ENCODE measurements at places on chromosomes 2 and 18.

GRCh38 chr2:59909147-59909546 is 644.3 kb downstream of the BCL11A start:
- H3K27ac ChIP-seq, result no peak overlapping the region
- no peak overlapping the region for H3K4me3 ChIP-seq
- H3K4me1 ChIP-seq, result peaks cover 15% of the 10 kb centered on the region
- DNase-seq, result no peak
- H3K27me3 ChIP-seq, result no peaks in the 10 kb centered on the region

DNA sequence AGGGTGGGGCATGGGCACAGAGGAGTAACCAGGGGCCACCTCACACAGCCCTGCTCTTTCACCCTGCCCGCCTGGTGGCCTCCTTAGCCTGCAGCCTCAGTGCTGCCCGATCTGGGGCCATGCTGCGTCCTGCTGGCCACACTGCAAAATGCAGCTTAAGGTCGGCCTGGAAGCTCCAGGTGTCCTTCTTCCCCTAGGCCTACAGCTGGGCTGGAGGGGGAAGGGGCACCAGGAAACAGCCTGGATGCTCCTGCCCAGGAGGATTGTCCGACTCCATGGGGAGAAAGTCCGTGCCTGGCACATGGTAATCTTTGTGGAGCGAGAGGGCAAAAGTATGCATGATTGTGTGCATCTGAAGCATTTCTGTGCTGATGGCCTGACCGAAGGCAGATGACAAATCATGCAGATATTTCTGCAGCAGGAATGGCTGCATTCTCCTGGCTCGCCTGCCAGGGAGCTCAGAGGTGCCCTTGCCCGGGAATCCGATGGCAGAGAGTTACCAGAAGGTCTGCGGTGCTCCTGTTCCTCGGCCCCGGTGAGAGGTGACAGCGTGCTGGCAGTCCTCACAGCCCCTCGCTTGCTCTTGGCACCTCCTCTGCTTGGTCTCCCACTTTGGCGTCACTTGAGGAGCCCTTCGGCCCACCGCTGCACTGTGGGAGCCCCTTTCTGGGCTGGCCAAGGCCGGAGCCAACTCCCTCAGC is 12.8 kb upstream of the ALPP start:
- no peaks in the 10 kb centered on the region for H3K36me3 ChIP-seq
- DNase-seq, result peak; percentile 21
- H3K4me1 ChIP-seq, result peaks cover 37% of the 10 kb centered on the region
- peak overlapping the region; percentile 4 for H3K27ac ChIP-seq

DNA sequence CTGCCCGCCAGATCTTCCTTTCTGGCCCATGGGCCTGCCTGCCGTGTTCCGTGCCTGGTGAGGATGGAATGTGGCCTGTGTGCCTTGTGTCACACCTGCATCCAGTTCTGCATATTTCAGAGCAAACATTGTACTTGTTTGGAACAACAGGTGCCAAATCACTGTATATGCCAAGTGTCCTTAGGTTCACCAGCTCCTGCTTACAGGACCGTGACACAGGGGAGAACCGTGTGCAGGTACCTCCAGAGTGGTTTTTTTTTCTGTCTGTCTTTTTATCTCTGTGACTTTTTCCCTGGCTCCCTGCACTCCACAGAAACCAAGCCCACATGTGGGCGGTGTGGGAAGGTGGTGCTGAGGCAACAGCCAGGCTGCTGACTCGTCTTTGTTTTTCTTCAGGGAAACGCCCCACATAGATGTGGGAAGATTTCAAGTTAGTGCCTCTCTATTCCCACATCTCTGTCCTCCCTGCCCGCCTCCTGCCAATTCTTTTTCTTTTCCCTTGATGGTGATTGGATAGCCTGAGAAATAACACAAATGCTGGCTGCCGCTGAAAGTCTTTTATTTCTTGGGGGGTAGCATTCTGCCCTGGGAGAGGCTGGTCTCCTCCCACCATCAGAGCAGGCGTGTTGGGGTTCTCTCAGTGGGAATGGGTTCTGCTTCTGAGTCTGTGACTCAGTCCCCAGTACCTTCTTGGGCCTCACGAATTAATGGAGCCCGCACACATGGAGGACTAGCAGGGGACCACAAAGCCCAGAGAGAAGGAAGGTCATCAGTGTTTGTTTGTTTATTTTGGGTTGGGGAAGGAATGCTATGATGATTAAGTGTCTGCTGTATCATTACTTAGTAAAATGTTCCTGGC is 21.4 kb downstream of the GRHL1 start:
- no peaks in the 10 kb centered on the region for H3K36me3 ChIP-seq
- no peak overlapping the region for H3K27ac ChIP-seq
- H3K4me1 ChIP-seq, result peaks cover 18% of the 10 kb centered on the region
- H3K27me3 ChIP-seq, result no peaks in the 10 kb centered on the region
- no peak for DNase-seq

DNA sequence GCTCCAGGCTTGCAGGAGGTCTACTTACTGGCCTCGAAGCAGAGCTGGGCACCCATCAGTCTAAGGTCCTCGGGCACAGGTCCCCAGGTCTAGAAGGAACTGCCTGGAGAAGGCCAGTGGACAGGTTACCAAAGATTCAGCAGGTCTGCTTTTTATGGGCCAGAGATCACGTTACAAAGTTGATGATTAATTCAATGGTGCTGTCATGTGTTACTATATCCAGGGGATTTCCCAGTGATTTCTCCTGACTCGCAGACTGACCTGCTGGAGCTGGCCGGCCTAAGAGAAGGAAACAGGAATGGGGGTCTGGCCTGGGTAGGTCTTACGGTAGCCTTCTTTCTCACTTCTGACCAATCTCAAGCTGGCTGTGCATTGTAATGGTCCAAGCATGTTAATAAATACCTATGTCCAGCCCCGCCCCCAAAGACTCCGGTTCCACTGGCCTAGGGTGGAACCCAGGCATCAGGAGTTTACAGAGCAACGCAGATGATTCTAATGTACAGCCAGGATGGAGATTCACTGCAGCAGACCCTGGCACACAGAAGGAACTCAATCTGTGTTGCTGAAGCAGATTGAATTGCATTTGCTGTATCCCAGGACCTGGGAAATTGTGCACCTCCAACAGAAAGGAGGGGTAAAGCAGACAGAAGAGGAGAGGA is at the start of gene NEURL3:
TSS of gene NEURL3 (minus strand) at position 127 of the 659 bp plus-strand sequence. CDS start at position 56, 71 bp downstream.
- peak within 1 kb of the TSS; percentile 13 for H3K27ac ChIP-seq
- peaks cover 8% of the 10 kb centered on the region for H3K27me3 ChIP-seq
- H3K36me3 ChIP-seq, result no peaks in the 10 kb centered on the region
- H3K4me1 ChIP-seq, result peaks cover 42% of the 10 kb centered on the region

DNA sequence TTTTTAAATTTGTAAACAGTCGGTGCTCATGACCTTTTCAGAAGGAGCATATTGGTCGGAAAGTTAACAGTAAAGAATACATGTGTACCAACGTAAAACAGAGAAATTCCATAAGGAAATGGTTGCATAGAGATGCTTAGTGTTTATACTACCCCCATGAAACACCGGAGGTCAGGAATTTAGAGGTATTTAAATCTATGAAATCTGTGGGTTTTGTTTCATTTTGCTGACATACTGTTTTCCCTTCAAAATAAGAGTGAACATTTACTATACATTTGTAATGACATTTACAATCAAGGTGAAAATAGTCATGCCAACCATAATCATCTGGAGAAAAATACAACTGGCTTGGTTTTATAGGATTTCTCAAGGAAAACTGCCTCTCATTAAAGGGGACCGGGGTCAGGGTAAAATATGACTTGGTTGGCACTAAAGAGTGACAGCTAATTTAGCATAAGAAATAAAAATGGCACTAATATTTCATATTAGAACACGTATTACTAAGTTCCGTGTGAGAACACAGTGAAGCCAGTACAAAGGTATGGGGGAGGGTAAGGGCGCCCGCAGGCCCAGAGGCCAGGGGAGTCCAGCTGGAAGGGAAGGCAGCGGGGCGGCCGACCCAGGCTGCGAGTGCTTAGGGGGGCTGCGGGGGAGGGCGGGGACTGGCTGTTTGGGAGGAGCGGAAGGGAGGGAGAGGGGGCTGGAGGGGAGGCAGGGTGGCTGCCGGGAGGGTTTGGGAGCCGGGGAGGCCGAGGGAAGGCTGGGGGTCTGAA is 1.1 kb upstream of the RNU4ATAC start:
- peaks cover 21% of the 10 kb centered on the region for H3K36me3 ChIP-seq
- peak overlapping the region; percentile 98 for H3K27ac ChIP-seq
- peak overlapping the region; percentile 86 for H3K4me3 ChIP-seq
- no peak for DNase-seq
- no peaks in the 10 kb centered on the region for H3K27me3 ChIP-seq

- peaks cover 2% of the 10 kb centered on the region for H3K27me3 ChIP-seq
- no peaks in the 10 kb centered on the region for H3K36me3 ChIP-seq
- H3K4me3 ChIP-seq, result no peak overlapping the region
- no peak overlapping the region for H3K27ac ChIP-seq
- H3K4me1 ChIP-seq, result no peaks in the 10 kb centered on the region
Measured at GRCh38 chr2:904246-905024, 46.2 kb upstream of the SNTG2 start.

GRCh38 chr18:3088449-3088848 is 75.5 kb upstream of the LPIN2 start:
- DNase-seq, result no peak
- H3K4me1 ChIP-seq, result peaks cover 10% of the 10 kb centered on the region
- H3K27ac ChIP-seq, result no peak overlapping the region
- no peak overlapping the region for H3K4me3 ChIP-seq
- no peaks in the 10 kb centered on the region for H3K36me3 ChIP-seq
